Right atrium auricular region (tissue), 2 donors: ENCODE measurements at places on chromosomes 13 and 19.

GRCh38 chr13:112716461-112716820 lies 26.6 kb downstream of the ATP11A start:
- no peak for DNase-seq

- peak; percentile 87 for DNase-seq
These were observed 15.4 kb upstream of the CCNP start for GRCh38 chr19:40241809-40242384.

- no peak for DNase-seq
These were observed 67.4 kb upstream of the FRY start for GRCh38 chr13:31964168-31964567.

DNA sequence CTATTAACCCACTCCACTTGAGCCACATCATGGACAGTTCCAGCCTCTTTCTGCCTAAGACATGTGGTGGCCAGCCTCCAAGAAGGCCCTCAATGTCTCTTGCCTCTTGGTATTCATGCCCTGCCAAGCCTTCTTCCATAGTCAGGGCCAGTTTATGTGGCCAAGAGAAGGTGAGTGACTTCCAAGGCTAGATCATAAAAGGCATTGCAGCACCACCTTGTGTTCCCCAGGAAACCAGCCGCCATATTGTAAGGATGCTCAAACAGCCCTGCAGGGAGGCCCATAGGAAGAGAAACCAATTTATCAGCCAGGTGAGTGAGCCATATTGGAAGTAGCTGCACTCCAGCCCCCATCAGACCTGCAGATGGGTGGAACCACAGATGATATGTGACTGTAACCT lies 12.3 kb upstream of the DNMT1 start:
- no peak for DNase-seq
